Fibroblast of skin of right quadriceps (primary cell): ENCODE measurements at places on chromosomes 1 and 21.

GRCh38 chr1:83807821-83808220 is 191.1 kb downstream of the TTLL7 start:
- no peak for DNase-seq

DNA sequence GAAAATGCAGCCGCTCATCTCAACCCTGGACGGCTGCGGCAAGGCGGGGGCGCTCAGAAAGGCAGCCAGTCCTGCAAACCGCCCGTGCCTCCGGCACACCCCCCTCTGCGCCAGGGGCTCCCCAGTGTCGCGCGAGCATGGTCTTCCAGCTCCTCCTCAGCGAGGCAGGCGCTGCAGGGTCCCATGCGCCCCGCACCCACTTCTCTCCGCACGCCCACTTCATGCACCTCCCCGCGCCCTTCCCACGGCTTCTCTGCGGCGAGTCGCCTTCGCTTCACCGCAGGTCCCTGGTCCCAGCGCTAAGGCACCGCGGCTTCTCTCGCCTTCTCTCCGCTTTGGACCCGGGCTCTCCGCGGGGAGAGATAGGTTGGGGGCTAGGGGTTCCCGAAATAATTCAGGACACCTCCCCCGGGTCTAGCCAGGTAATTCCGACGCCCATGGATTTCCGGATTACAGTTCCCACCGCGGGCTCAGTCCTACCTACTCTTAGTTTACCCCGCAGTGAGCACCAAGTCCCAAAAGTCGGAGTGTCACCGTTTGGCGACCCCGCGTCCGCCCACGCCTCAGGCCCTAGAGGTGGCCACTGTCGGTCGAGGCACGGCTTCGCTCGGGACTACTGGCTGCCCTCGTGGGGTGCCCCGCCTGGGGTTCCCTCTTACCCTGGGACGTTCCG is 67.5 kb downstream of the SYT2 start:
- DNase-seq: no peak

DNA sequence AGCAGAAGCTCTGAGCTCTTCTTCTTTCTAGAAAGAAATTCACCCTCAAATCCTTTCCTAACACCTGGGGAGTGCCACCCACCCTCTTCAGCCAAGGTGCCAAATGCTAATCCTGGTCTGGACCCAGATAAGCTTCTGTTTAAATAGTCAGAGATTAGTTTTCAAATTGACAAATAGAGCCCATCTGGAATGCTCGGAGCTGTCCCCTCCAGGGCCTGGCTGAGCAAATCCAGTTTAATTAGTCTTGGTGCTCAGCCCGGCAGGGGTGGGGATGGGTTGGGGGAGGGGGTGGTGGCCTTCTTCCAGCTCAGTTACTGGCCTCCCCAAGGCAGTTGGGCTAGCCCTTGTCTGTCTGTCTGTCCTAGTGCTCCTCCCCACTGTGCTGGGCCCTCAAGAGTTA is 269.5 kb downstream of the GRIK3 start:
- DNase-seq: no peak

DNA sequence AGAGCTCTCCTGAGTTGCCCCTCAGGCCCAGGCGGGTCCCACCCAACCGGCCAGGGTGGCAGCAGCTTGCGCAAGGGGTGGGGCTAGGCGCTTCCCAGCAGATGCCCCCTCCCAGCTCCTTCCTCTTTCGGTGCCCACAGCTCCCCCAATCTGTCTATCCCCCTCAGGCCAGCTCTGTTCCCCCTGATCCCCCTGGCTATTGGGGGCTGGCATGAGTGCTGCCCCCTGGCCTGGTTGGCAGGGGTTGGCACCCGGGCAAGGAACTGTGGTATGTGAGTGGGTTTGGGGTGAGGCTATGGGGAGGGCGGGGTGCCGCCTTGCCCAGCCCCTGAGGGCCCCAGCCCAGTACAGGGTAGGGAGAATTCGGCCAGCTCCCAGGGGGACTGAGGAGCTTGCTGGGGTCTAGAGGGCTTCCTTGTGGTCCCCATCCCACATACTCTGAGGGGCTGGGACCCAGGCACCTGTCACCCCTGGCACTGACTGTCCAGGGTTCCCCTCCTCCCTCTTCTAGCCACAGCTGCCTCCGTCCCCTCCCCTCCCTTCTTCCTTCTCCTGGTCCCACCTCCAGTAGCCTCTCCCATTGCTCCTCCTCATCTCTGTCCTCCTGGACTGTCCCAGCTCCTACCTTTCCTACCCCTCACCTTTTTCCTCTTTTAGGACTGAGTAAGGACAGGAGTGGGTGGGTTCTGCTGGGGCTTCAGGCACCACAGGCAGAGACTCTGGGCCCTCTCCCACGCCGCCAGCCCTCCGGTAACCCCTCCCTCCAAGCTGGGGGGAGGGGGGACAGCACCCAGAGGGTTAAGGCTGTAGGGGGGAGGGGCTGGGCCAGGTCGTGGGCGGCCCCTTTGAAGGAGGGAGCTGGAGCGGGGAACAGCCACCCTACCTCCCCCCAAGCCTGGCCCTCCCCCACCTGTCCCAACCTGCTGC is 5.7 kb downstream of the ZBTB7B start:
- no peak for DNase-seq

DNA sequence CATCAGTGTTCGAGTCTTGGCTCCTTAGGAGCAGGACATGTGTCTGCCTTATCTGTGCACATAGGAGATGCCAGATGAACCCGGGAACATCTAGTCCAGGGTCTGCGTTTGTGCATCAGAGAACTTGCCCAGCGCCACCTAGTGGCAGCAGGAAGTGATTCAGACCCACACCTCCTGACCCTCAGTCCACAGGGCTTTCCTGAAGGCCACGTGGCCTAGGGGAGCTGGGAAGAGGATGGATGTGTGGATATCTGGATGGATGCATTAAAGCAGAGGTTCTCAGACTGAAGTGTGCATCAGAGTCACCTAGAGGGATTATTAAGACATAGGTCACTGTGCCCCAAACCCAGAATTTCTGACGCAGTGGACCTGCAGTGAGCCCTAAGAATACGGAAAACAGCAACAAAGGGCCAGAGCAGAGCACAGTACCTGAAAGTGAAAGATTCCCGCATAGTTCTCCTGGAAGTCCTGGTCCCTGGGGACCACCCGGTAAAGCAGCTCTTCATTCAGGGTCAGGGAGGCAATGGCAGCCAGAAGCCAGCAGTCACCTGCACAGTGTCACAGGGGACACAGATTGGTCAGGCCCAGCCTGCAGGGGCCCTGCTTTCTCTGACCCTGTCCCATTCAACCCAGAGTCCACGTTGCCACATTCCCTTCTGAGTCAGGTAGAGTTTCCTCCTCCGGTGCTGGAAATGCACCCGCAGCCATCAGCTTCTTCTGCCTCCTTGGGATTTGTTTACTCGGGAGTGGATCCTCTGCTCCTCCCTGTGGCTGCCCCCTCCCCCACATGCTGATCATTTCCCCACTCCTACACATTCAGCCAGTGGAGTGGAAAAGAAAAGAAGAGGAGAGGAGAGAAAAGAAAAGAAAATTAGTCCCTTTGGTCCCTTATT is 37.0 kb downstream of the CAPN8 start:
- peak; percentile 33 for DNase-seq

DNA sequence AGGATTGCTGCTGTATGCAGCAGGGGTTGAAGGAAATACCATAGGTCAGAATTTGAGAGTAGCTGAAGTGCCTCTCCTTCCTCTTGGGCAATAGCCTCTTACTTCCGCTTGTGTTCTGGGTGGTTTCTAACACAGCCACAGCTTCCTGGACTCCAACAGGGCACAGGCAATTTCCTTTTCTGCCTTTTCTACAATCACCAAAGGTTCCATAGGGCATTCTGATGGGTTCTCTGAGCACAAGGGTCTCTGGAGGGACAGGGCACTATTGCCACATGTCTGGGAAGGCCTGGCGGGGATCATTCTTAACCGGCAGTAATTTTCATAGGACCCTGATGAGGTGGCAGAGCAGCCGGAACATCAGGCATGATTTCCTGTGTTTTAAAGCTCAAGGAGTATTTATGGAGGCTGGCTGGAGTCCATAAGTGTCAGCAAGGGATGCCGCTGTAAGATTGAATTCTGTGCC is 5.5 kb upstream of the AGTRAP start:
- DNase-seq: peak; percentile 37

GRCh38 chr1:55894521-55894920 is 679.4 kb upstream of the USP24 start:
- DNase-seq: peak; percentile 62

- no peak for DNase-seq
Observed at GRCh38 chr1:230293390-230293700, 132.8 kb downstream of the PGBD5 start.

- DNase-seq: peak; percentile 50
Observed at GRCh38 chr1:114756949-114757454, 782 bp downstream of the CSDE1 start.

DNA sequence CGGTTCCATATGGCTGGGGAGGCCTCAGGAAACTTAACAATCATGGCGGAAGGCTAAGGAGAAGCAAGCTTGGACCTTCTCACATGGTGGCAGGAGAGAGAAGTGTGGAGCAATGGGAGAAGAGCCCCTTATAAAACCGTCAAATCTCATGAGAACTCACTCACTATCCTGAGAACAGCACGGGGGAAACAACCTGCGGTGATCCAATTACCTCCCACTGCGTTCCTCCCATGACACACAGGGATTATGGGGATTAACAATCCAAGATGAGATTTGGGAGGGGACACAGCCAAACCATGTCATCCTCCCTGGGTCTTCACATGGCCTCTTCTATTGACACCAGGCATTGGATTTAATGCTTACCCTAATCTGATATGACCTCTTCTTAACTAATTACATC is 455.1 kb upstream of the VAMP3 start:
- DNase-seq: no peak

- no peak for DNase-seq
Observed at GRCh38 chr1:72483846-72484357, 201.6 kb upstream of the NEGR1 start.

- DNase-seq: peak; percentile 37
Observed at GRCh38 chr1:8603220-8603616, 214.2 kb downstream of the RERE start.

DNA sequence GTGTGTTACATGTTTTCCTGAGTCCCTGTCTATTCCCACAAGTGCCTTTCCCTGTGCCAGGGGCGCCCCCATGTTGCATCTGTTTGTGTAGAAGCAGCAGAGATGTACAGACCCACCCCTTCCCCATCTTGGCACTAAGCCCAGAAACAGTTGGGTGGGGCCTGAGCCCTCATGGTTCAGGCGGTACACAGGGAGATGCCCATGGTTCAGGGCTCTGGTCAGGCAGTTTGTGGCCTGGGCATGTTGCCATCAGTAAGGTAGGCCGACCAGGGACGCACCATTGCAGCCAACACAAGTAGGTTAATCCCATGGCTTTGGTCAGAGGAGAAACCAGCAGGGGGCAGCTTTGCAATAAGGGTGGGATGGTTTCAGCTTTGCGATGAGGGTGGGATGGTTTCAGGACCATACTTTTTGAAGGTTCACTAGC is 914 bp upstream of the ADGRB2 start:
- no peak for DNase-seq

- DNase-seq: no peak
Observed at GRCh38 chr1:223444411-223444810, 51.2 kb downstream of the CCDC185 start.

DNA sequence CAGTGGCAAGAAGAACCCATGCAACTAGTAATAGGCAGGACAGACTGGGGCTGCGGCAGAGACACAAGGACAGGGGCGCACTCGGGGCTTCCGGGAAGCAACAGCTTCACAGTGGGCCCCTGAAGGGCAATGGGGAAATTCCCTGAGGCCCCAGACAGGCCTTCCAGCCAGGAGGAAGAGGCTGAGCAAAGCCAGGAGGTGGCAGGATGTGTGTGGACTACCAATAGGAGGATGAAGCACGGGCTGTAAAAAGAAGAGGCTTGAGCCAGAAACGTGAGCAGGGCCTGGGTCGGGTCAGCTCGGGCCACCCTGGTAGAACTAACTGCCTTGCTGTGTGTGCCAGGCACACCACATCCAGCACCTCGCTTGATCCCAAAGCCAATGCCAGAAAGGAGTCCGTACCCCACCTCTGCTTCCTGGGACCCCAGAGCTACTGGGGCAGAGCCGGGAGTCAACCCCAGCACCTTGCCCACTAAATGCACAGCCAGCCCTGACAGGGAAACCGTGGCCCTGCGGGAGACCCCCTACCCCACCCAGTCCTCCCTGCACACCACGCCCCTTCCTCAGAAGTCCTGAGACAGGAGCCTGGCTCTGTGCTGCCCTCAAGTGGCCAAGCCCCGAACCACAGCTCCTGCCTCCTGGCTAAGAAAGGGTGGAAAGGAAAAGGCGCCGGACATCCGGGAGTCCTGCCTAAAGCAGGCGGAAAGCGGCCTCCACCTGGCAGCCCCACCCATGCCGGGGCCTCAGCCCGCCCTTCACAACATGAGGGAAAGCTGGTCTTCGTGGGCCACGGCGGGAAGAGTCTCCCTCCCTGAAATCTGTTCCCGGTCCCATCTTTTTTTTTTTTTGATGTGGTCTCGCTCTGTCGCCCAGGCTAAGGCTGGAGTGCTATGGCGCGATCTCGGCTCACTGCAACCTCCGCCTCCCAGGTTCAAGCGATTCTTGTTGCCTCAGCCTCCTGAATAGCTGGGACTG is 33.7 kb downstream of the TTC39A start:
- DNase-seq: peak; percentile 76

GRCh38 chr1:96596226-96596922 is 125.2 kb upstream of the PTBP2 start:
- DNase-seq: peak; percentile 12

- DNase-seq: peak; percentile 77
Observed at GRCh38 chr1:232620356-232620969, 9.5 kb downstream of the SIPA1L2 start.
